ENCODE measurements at places on chromosomes 1 and 21.

- no peak for DNase-seq
Observed at GRCh38 chr1:51948491-51948915, 42.0 kb downstream of the RAB3B start.

DNA sequence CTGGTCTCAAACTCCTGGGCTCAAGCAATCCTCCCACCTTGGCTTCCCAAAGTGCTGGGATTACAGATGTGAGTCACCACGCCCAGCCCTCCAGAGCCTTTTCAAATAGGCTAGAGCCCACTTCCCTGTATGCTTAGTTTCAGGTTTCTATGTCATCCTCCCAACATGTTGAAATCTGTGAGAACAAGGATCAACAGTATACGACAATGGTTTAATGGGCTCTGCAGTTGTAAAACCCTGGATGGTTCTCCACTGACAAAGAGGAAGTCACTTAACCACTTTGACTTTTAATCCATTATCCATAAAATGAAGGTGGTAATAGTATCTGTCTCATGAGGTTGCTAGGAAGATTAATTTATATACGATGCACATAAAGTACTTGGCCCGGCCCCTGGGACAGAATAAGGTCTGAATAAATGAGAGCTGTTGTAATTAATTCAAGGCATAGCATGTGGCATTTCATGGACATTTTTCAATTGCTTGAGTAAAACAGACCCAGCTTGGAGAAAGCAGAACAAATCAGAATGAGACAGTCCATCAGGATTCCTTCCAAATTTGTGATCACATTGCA lies 113.9 kb upstream of the ZNF648 start:
- peak; percentile 19 for DNase-seq

GRCh38 chr1:199619223-199619622 lies 408.3 kb upstream of the NR5A2 start:
- peak; percentile 55 for DNase-seq

- no peak for DNase-seq
Observed at GRCh38 chr1:239125027-239125426, 261.3 kb upstream of the CHRM3 start.

- no peak for DNase-seq
Observed at GRCh38 chr1:62377043-62377562, 57.9 kb upstream of the KANK4 start.

GRCh38 chr1:94579876-94580294 lies 38.3 kb upstream of the F3 start:
- DNase-seq, result peak; percentile 81

All from Caco-2 (cell line).